Cortex of kidney (tissue), 1 donor: ENCODE measurements at places on chromosomes 2 and 18.

DNA sequence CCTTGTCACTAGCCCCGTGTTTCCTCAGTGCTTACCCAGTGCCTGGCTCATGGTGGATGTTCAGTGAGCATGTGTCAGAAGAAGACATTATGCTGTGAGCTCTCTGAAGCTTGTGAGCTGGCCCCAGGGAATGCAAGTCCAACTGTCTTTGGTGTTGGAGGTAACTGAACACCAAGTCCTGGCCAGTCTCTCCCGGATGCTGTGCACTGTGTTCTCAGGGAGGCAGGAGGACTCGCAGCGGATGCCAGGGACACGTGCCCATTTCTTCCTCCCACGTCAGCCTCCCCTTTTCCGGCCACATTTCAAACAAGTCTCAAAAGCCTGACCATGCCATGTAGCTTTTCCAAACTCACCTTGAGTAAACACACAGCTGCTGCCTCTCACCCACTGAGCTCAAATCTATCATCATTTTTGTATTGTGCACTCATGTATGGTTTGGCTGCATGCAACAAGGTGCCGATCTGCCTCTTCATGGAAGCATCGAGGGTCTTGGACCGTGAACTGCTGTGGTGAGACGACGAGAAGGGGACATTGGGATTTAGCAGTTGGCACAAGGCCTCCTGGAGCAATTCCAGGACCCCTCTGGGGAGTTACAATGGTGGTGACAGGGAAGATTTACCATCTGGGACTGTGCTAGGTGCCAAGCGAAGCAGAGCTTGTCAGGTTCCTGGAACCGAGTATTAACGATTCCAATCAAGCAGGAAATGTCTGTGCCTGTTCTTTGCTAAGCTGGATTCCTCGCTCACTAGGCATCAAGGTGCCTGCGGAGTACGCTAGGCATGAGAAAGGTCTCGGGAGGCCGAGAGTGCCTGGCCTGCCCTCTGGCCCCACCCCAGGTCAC is 44.4 kb upstream of the MGAT4A start:
- DNase-seq: no peak

DNA sequence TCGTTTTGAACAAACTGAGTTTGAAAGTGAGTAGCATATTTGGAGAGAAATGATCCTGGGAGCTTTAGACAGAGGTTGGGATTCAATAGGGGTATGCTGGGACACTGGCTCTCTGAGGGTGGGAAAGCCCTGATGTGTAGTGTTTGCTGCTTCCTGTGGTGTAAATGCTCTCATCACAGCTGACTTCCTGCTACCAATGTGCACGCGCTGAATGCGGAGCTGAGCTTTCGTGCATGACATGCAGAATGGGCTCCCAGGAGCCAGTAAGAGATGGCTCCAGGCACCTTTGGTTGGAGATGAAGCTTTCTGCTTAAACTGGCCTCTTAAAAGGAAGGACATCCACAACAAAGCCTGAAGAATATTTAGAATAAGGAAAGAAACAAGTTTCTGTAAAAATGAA is 224.1 kb upstream of the CCDC150 start:
- DNase-seq: no peak

- DNase-seq: no peak
These were observed 558.6 kb upstream of the HS6ST1 start for GRCh38 chr2:128876986-128877983.

DNA sequence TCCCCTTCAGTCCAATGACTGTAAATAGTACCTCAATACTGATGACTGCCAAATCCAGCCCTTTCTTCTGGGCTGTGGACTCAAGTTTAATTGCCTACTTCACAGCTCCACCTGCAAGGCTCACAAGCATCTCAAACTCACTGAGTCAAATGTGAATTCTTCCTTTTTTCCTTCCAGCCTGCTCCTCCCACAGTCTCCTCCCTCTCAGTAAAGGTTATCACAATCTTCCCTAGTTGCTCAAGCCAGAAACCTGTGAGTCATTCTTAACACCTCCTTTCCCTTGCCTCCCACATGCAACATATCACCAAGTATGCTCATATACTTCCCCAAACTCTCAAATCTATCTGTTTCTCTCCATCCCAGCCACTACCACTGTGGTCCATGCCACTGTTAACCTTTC is 3.7 kb upstream of the MFSD6 start:
- no peak for DNase-seq

DNA sequence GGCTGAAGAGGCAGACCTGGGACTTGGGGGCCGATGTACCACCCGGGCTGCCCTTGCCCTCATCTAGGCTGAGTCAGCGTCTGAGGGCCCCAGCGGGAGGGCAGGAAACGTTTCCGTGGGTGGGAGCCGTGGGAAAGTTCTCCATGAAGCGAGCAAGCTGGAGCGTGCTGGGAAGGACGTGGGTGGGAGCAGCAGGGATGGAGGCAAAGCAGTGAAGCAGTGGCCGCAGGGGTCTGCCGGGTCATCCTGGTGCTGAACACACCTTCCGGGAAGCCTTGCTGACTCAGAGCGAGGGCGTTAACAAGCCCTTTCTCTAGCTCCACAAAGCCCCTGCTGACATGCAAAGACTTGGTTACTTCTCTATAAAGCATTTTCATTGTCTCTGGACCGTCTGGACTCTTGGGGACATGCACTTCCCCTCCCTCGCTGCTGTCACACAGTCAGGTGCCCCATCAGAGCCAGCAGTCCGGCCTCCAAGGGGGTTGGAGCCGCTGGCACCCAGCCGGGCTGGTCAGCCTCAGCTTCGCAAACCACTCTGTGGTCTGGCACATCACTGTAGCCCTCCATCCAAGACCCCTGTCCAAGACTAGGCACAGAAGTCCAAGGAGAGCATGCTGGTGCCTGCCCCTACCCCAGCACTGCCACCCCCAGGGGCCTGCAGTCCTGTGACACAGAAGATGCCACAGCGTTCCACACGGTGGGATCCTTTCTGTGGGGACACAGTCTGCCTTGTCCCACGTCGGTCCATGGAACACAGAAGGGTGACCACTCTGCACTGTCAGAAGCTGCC is 115.1 kb upstream of the GPC1 start:
- no peak for DNase-seq

DNA sequence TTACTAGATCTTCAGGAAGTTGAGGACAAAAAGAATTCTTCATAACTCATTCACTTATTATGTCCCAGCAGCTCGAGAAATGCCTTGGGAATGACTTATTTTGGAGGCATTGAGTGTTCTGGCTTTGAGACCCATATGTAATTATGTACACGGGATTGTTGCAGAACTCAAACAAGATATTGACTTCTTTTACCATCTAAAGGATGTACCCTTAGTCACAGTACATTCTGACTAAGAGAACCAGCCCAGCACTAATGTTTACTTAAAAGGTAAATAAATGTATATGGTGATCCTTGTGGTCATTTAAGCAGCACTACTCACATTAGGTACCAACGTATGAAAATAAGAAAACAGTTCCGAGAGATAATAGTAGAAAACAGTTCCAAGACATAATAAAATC is 268.9 kb downstream of the ADCYAP1 start:
- no peak for DNase-seq

DNA sequence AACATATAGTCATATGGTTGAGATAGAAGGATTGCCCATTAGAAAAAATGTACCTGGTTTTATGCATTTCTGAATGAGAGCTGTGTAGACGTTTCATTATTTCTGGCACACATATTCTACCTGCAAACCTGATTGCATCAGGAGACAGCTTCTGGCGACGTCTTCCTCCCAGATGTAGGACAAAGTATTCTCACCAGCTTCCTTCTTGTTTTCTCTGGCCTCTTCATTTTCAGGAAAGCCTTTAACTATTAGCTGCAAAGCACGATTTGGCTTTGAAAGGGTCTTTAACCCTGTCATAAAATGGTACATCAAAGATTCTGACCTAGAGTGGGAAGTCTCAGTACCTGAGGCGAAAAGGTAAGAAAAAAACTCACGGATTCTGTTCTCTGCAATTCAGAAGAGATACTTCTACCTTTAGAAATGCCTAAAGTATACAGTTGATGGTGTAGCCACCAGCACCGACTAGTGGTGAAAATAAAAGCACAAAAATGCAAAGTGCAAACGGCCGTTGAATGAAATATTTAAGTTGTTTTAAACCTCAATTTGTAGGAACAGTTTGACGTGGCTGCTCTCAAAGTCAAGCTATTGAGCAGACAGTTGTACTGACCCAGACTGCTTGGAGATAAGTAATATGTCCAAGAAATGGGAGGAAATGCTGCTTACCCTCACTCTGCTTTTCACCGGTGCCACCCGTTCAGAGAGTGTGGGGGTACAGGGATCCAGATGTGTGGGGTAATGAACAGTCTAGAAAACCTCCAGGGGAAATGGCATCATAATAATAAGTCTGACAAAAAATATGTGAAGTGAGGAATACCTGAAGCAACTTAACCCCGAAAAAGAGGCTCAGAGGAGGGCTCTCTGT is 20.2 kb downstream of the IL18RAP start:
- DNase-seq: no peak

GRCh38 chr18:58125183-58125582 is 81.2 kb downstream of the NEDD4L start:
- DNase-seq: no peak

DNA sequence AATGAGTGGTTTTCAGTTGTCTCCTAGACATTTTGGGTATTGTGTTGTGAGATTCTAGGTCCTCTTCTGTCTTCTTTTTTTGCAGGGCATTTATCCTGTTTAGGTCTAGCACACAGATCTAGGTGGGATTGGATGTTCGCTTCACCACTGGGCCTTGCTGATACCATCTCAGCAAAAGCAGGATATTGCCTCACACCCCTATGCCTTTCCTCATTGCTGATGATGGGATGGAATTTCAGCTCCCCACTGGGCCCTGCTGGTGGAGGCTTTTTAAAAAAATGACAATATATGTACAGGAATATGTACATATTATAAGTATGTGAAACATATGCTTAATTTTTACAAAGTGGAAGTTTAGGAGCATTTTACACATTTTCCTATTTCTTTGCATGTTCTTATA is 5.4 kb upstream of the TOGARAM2 start:
- DNase-seq: no peak
